ENCODE measurements at places on chromosomes 1 and 21.

- DNase-seq: no peak
Observed at GRCh38 chr1:15053153-15053552, 100.4 kb upstream of the TMEM51 start.

DNA sequence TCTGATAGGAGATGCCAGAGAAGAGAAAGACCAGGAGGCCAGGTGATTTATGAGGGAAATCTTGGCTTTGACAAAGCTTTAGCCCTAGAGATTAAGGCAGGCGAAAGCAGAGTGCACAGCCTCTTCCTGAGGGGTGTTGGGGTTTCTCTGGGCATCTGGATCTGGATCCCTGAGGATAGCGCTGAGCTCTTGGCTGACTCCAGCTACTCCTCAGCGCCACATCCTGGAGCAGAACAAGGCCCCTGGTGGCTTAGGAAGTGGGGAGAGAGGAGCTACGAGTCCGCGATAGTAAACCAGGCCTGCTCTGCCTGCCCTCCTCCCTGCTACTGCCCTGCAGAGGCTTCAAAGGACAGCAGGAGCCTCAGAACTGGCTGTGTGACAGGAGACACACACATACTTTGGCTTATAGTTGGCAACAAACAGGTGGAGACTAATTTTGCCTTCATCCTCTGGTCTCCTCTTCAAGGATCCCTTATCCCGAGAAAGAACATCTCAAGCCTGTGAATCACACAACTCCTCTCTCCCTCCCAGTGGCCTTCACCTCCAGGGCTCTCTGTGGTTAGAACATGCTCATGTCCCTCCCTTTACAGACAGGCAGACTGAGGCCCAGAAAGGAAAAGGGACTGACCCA is 66.9 kb downstream of the TRABD2B start:
- no peak for DNase-seq

- DNase-seq: no peak
Observed at GRCh38 chr1:169797281-169797680, 2.6 kb upstream of the METTL18 start.

- DNase-seq: no peak
Observed at GRCh38 chr1:178005450-178005849, 35.6 kb upstream of the SEC16B start.

- DNase-seq: no peak
Observed at GRCh38 chr21:21159253-21159899, 161.2 kb downstream of the NCAM2 start.

GRCh38 chr1:184199036-184199435 is 147.5 kb downstream of the TSEN15 start:
- no peak for DNase-seq

- DNase-seq: no peak
Observed at GRCh38 chr1:24349891-24350290, 30.7 kb downstream of the GRHL3 start.

DNA sequence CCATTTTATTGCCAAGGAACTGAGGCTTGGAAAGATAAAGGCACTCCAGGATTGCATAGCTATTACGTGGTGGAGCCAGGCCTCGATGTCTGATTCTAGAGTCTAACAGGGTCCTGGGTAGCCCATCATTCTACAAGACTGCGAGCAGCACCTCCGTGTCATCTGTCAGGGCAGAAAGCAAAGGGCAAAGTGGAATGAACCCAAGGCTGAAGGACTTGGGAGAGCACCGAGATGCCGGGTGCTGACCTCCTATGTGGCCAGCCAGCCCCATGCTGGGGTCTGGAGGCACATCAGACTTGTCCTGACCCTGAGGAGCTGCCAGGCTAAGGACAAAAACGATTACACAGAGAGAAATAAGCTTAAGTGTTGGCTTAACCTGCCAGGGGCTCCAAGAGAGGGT is 62.3 kb downstream of the MRPL37 start:
- no peak for DNase-seq

DNA sequence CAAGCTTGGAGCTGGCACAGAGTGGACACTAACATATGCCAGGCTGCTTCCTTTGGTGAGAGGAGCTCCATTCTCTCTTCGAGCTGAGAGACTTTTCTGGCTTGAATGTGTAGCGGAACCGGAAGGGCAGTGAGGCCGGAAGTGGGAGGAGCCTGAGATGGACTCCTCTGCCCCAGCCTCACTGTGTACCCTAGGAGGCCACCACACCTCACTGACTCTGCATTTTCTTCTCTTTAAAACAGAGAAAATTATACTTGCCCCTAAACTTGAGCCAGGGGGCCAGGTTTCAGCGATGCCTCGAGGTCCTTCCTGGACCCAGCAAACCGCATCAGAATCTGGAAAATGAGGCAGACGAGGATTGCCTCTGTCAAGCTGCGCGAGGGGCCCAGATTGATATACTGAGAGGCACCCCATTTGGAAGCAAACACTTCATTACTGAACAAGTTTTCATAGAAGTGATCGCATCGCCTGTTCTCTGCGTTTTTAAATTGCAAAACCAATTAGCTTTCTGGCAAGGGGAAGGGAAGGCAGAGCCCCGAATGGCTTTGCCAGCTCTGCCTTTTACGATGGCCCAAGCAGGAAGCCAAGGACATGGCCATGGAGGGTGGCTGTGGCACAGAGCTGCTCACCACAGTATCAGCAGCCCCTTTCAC is 708.1 kb downstream of the PTPRU start:
- no peak for DNase-seq

DNA sequence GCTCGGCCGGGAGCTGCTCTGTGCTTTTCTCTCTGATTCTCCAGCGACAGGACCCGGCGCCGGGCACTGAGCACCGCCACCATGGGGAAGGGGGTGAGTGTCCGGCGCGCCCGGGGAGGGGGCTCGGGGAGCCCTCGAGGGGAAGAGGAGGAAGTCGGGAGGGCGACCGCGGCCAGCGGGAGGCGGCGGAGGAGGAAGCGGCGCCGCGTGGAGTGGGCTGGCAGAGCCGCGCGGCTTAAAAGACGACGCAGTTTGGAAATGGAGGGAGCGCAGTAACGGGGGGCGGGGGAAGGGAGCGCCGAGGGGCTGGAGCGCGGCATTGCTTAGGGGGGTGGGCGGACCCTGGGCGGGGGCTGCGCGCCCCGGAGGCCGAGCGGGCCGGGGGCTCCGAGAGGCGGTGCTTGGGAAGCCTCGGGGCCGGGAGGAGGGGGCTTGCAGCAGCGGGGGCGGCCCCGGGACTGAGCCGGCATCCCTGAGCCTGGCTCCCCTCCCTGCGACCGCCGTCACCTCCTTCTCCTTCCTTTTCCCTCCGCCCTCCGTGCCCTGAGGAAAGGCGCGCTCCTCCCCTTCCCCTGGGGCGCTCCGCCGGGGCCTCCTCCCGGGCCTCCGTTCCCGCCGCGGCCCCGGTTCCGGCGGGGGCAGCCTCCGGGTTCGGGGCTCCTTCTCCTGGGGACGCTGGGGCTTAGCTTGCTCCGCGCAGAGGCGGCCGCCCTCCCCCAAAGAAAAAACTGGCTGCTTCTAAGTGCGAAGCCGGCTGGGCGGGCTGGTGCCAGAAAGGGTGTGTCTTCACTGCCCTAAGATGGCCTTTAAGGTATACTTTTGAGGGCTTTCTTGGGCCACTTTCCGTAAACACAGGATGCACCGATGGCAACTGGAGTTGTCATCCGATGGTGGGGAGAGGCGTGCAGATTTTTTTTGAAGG is 648 bp downstream of the ATP1A1 start:
- peak; percentile 23 for DNase-seq

GRCh38 chr21:29343519-29343918 is 44.8 kb downstream of the BACH1 start:
- DNase-seq: no peak

- DNase-seq: no peak
Observed at GRCh38 chr21:27564684-27565301, 597.9 kb upstream of the ADAMTS5 start.

- DNase-seq: peak; percentile 57
Observed at GRCh38 chr1:236425031-236425663, 31.1 kb downstream of the EDARADD start.

DNA sequence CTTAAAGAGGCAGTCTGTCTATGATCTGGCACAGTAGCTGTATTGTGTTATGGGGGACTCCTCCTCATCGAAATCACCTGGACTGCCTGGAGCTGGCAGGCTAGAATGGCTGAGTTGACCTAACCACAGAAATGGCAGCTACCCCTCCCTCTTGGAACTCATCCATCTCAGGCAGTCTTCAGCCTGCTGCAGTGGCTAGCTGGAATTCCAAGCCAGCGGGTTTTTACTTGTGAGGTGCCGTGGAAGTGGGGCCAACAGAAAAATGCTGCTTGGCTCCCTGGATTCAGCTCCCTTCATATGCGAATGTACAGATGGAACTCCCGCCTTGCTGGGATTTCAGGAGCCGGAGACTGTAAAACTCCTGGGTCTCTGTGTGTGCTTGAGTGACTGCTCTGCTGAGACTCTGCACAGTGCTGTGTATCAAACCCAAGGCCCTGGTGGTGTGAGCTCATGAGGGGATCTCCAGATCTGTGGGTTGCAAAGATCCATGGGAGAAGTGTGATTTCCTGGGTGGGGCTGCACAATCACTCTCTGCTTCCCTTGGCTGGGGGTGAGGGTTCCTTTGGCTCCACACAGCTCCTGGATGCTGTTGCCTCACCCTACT is 316.9 kb downstream of the CTH start:
- DNase-seq: no peak

DNA sequence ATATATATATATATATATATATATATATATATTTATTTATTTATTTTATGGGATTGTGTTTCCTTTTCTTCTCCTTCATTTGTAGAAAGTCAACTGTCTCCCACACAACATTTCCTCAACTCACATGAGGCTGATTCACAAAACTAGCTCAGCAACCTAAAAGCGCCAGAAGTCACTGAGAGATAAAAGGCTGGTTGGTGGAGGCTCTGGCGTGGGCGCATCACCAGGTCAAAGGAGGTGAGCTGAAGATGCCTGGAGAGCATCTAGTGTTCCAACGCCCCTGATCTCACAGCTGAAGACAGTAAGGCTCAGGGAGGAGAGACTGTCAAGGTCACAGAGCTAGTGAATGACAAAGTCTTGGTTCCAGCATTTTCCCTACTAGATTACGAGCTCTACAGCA is 78.0 kb downstream of the HLCS start:
- DNase-seq: no peak

DNA sequence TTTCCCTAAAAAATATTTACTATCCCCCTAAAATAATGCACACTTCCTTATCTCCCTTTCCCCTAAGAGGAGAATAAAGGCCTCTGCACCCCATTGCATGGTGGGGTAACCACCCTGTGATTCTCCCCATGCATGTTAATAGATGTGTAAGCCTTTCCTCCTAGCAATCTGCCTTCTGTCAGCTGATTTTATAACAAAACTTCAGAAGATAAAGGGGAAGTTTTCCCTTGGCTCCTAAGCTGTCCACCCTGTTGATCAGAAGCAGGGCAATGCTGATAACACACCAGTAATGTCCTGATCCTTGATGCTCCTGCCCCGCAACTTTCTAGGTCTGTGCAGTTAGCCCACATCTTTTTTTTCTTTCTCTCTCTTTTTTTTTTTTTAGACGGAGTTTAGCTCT is 11.4 kb upstream of the RNF187 start:
- DNase-seq: no peak

DNA sequence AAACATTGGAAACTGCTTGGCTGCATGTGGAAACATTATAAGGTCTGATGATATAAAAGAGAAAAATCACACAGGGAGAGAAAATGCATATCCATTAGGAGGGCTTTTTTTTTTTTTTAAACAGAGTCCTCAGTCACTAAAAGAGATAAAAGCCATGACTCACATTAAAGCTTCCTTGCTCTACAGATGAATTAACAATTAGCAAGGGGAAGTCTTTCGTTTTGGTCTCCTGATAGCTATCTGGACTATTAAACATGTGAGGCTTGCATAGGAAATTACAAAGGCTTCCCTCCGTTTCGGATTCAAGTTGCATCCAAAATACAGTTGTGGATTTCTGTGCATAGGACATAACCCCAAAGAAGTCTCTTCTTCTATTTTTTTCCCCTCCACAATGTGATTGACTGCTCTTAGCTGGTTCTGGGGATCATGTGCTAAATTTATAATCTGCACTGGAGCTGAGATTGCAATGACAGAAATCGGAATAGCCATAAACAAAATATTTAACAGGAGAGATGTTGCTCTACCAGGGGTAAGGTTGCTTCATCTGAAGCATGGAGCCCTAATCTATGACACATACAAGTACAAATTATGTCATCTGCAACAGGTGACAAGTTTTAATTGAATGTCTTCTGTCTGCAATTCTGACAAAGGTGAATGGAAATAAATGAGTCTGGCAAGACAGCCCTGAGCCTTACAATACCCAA is 146.8 kb downstream of the ESRRG start:
- no peak for DNase-seq

- DNase-seq: no peak
Observed at GRCh38 chr1:221228594-221228993, 349.4 kb downstream of the HLX start.

- DNase-seq: no peak
Observed at GRCh38 chr1:26373281-26373680, 731 bp upstream of the ZNF683 start.

DNA sequence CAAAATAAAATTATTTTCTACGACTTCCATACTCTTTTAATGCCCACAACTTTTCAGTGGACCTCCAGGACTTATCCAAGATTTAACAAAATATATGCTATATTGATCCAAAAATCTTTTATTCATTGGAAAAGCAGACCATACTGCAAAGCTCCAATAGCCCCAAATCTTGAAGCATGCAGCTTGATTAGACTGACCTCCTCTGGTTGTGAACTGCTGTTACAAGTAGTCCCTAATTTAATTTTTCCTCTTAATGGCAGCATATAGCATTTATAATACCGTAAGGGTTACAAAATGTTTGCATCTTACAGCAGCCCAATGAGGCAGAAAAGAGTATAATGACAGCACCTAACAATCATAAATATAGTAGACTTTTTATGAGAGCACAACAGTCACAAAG is 49.8 kb downstream of the TPR start:
- no peak for DNase-seq

- DNase-seq: no peak
Observed at GRCh38 chr21:16597753-16598152, 868.0 kb downstream of the USP25 start.

DNA sequence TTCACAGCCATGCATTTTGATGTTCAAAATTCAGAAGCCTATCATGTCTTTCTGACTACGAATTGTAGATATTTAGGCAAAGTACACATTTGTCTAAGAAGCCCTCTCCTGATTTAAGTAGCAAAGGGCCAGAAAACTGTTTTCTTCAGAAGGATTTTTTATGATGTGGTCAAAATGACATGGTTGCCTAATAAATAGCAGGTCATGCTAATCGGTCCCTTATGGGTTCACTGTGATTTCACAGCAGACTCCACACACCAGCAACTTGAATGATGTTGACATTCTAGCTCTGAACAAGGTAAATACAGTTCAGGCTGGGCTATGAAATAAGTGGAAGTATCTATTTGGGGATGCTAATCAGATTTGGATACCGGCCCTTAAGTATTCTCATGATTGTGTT is 178.7 kb upstream of the DPYD start:
- DNase-seq: no peak

- DNase-seq: no peak
Observed at GRCh38 chr1:230646710-230647302, 4.5 kb downstream of the COG2 start.

GRCh38 chr21:38914528-38915293 is 109.0 kb downstream of the ETS2 start:
- no peak for DNase-seq
